ENCODE measurements at places on chromosomes 12 and 14.

GRCh38 chr12:27551172-27551840 lies 27.3 kb downstream of the PPFIBP1 start:
- no peak for DNase-seq

DNA sequence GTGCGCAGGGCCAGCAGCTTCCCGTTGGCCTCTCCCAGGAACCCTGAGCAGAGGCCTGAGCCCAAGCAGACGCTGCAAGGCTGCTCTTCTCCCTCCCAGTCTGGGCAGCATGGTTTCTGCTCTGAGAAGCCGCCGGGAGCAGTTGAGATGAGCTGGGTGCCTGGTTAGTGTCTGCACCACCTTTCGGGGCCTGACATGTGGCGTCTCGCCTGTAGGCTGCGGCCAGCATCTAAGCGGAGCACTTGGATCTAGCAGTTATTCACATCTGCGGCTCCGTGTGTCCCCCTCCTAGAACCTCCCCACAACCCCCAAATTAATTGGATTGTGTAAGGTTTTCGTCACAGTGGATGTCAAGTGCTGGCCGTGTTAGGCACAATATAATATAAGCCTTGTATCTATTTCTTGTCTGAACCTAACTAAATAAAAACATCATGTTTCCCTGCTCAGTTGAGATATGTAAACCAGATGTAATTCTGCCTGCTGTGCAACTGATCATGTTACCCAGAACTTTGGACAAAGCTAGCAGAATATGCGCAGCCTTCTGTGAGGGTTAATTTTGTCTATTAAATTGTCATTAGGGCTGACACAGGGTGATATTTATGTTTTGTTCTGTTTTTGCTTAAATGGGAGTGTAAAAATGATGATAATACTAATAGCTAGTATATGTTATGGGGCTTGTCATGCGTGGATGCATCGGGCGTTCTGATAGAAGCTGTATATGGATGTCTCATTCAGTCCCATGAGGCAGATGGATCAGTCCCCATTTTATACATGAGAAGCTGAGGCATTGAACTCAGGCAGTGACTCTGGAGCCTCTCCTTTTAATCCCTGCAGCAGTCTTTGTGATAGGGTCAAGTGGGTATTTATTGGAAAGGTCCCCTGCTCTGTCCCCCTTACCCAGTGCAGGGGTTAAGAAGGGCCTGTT lies 45.8 kb downstream of the ELK3 start:
- no peak for DNase-seq

GRCh38 chr12:64895526-64895925 lies 71.1 kb downstream of the TBC1D30 start:
- DNase-seq, result no peak

- no peak for DNase-seq
Observed at GRCh38 chr12:23843958-23844357, 105.5 kb downstream of the SOX5 start.

DNA sequence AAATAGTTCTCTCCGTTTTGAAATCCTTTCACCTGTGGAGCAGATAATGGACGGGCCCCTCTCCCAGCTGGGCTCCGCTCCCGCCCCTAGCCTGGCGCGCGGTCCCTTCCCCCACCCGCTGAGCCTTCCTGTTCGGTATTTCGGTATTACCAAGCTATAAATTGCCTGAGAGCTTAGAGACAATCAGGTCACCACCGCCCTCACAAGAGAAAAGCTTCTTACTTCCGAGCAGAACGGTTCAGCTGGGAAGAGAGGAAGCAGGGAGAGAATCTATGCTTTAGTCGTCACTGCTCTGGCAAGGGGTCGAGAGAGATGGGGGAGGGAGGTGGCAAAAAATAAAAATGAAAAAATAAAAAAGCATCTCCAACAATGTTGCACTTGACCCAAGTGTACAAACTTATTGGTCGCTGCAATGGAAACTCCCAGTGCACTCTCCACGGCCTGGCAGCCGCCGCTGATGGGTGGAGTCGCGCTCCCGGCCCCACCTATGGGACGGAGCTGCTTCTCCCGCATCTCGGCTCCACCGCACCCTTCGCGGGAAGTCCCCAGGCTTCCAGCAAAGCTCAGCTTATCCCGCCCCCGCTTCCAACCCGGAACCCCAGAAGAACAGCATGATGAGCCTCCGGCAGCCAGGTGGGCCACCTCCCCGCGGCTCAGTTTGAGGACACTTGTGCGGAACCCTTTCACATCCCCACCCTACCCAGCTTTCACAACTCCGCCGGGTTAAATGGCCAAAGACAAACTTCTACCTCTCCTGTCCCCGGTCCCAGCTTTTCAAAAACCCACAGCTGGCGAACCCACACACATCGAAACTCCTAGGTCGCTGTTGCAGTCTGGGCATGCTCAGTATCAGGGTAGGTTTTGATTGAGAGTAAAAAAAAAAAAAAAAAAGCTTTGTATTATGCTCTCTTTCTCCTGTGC lies 832 bp upstream of the SYT1 start:
- no peak for DNase-seq

GRCh38 chr14:74062809-74063150 lies 21.5 kb downstream of the ALDH6A1 start:
- no peak for DNase-seq

GRCh38 chr12:22882559-22882958 lies 257.6 kb downstream of the ETNK1 start:
- DNase-seq, result no peak

- no peak for DNase-seq
Observed at GRCh38 chr14:49538852-49539251, 47.3 kb downstream of the RPS29 start.

GRCh38 chr14:49451938-49452337 lies 134.2 kb downstream of the RPS29 start:
- DNase-seq, result no peak
